ENCODE measurements at places on chromosomes 4 and X. TPM values are rescaled to one million over a fixed set of nuclear protein-coding genes. Genes with fewer than 3 reads are reported as not detected.

The CT83 gene
- not detected for total RNA-seq

GRCh38 chrX:110924871-110925270 is 129.3 kb upstream of the CHRDL1 start:
- H3K27ac ChIP-seq = no peak overlapping the region
- H3K36me3 ChIP-seq = no peaks in the 10 kb centered on the region
- no peak for DNase-seq
- H3K27me3 ChIP-seq = no peaks in the 10 kb centered on the region
- no peaks in the 10 kb centered on the region for H3K4me1 ChIP-seq

The NLGN3 gene
- not detected for total RNA-seq

DNA sequence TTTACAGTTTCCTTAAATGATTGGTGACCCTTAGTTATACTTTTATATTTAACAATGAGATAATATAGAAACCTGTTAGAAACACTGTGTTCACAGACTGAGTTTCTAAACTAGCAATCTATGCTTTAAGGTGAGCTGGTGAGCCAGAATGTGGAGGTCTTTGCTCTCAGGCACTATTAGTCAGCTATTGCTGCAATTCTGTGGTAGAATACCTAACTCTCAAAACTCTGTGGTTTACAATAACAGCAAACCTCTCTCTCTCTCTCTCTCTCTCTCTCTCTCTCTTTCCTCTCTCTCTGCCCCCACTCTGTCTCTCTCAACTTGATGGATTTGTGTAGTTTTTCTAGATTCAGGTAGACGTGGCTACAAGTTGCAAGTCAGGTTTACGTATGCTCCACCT is 17.6 kb upstream of the LCORL start:
- no peaks in the 10 kb centered on the region for H3K27me3 ChIP-seq
- no peak overlapping the region for H3K27ac ChIP-seq
- DNase-seq = no peak
- no peaks in the 10 kb centered on the region for H3K4me1 ChIP-seq

DNA sequence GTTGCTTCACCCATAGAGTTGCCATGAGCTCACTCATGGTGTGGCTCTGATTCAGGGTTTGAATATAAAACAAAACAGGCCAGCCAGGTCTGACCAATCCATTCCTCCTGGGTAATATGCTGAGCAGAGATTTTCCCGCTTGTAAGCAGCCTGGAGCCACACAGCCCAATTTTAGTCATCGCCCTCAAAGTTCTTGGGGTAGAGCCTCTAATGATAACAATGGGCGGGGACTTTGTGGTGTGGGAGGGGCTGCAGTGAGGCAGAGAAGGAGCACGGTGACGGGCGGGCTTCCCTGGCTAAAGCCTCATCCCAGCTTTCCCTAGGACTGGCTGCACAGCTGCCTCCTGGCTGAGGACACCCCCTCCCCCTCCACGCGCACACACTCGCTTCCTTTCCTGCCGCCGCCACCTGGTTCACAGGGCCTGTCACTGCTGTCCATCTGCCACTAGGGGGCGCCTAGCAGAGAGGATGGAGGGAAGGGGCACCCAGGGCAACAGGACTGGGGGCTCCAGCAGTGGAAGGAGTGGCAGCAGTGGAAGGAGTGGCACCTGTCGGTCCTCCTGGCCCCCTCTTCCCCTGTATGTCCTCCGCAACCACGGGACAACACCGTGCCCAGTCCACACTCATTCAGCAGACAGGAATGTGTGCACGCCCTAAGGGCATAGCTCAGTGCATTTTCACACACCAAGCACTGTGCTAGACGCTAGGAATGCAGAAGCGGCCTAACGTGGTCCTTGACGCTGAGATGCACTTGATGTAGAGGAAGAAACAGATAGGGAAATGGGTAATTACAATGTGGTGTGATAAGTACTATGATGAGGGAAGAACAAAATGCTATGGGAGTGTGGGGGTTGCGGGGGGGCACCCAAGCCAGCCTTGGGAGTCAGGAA is 26.8 kb downstream of the PRPS1 start:
- no peak overlapping the region for H3K4me3 ChIP-seq
- peaks cover 2% of the 10 kb centered on the region for H3K36me3 ChIP-seq
- H3K4me1 ChIP-seq = no peaks in the 10 kb centered on the region

DNA sequence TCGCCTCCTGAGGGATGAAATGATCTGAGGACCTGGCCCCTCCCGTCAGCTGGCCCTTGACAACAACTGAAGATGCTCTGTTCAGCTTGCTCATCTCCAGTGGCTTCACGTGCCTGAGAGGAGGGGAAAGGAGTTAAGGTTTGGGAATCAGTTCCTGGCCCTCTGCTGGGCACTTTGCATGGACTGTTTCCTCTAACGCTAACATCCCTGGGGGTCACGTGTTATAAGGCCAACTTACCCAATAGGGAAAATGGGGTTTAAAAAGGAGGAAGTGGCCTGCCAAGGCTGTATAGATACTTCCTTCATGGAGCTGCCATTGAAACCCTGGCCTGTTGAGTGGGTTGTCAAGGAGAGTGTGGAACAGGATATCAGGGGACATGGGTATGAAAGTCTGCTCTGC is 65.6 kb downstream of the OR13H1 start:
- DNase-seq = no peak
- no peaks in the 10 kb centered on the region for H3K4me1 ChIP-seq

DNA sequence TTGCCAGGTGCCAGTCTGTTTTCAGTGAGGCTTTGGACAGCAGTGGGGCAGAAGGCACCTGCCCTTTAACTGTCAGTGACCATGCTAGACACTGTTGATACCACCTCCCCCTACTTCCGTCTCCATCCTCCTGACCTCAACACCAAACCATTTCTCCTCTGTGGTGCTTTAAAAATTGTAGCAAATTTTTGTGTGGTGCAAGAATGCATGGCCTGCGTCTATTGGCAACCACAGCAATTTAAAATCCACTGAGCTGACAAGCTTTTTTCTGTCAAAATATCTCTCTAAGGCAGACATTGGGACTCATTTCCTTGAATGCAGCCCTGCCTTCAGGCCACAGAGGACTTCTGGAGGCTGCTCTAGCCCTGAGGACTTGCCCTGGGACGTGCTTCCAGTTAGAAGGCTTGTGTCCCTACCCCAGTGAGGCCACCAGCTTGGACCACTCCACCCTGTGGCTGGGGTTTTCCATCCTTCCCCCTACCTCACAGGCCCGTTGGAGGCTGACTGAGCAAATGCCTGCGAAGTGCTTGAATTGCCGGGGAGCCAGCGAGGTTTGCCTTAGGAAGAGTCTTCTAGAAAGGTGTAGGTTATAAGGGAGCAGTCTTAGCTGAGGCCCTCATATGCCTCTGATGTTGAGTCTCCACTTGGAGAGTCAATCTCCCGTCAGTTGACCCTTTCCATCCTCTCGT is 6.9 kb downstream of the PRRG3 start:
- DNase-seq = no peak
- H3K27ac ChIP-seq = no peak overlapping the region
- H3K27me3 ChIP-seq = no peaks in the 10 kb centered on the region
- H3K4me1 ChIP-seq = no peaks in the 10 kb centered on the region

The SLC34A2 gene
- total RNA-seq = not detected

GRCh38 chr4:39621582-39621981 is 17.1 kb downstream of the SMIM14 start:
- H3K4me1 ChIP-seq = peaks cover 57% of the 10 kb centered on the region
- no peaks in the 10 kb centered on the region for H3K36me3 ChIP-seq
- DNase-seq = peak; percentile 88
- H3K27me3 ChIP-seq = no peaks in the 10 kb centered on the region
- H3K4me3 ChIP-seq = no peak overlapping the region

GRCh38 chr4:53228036-53228435 is 137.8 kb downstream of the SCFD2 start:
- H3K4me3 ChIP-seq = no peak overlapping the region
- H3K27me3 ChIP-seq = no peaks in the 10 kb centered on the region
- H3K4me1 ChIP-seq = no peaks in the 10 kb centered on the region
- no peaks in the 10 kb centered on the region for H3K36me3 ChIP-seq

- H3K4me1 ChIP-seq = no peaks in the 10 kb centered on the region
- H3K36me3 ChIP-seq = peaks cover 5% of the 10 kb centered on the region
Measured at GRCh38 chrX:78124307-78124706, 15.1 kb downstream of the TAF9B start.

The CHRDL1 gene
- not detected for total RNA-seq

The DTHD1 gene
- not detected for total RNA-seq

DNA sequence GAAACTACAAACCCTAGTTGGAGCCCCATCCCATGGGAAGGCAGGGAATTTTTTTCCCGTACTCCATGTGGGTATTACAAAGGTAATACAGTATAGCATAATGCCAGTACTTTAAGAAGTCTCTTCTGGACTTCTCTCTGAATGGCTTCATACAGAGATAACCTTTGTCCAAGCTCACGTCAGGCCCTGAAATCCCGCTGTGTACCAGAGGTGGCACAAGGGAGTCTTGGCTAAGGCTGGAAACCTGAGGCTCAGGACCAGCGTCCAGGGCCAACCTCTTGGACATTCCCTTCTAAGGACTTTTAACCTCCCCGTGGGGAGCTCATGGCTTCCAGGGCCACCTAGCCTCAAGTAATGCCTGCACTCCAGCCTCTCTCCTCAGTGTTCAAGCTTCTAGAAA is 338.9 kb upstream of the FAM241A start:
- no peaks in the 10 kb centered on the region for H3K4me1 ChIP-seq
- H3K36me3 ChIP-seq = no peaks in the 10 kb centered on the region
- peak; percentile 21 for DNase-seq
- no peaks in the 10 kb centered on the region for H3K27me3 ChIP-seq
- H3K27ac ChIP-seq = no peak overlapping the region
- H3K4me3 ChIP-seq = no peak overlapping the region

The BEND2 gene
- not detected for total RNA-seq

DNA sequence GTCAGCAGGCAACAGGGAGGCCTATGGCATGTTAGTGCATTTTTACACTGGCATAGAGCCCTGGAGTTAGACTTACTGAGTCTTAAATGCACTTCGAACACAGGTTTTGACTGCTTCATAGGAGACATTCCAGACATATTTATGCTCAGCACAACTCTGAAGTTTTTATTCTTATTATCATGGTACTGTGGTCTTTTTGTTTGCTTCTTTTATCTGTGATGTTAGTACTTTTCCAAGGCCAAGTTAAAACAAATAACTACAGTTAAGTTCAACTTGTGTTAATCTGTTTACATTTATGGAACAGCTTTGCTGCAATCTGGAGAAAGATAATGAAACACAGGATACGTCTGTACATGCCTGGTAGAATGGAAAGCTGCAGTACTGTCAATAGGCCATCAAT is 76.5 kb downstream of the COL4A5 start:
- no peaks in the 10 kb centered on the region for H3K36me3 ChIP-seq
- peaks cover 43% of the 10 kb centered on the region for H3K4me1 ChIP-seq

- H3K27me3 ChIP-seq = no peaks in the 10 kb centered on the region
- DNase-seq = no peak
- H3K36me3 ChIP-seq = no peaks in the 10 kb centered on the region
- no peak overlapping the region for H3K27ac ChIP-seq
- H3K4me1 ChIP-seq = no peaks in the 10 kb centered on the region
Measured at GRCh38 chrX:110851780-110852179, 56.2 kb upstream of the CHRDL1 start.

DNA sequence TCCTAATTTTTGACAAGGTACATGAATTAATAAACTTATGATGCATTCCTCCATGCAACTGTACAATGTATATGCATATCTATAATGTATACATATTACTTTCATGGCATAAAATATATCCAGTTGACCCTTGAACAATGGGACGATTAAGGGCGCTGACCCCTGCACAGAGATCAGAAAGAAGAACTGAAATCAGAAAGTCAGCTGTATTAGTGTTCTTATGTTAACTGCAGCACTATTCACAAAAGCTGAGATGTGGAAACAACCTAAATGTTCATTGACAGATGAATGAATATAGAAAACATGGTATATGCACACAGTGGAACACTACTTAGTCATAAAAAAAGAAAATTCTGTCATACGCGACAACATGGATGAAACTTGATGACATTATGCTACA is 457.1 kb downstream of the GBA3 start:
- no peaks in the 10 kb centered on the region for H3K36me3 ChIP-seq
- no peak overlapping the region for H3K4me3 ChIP-seq
- no peaks in the 10 kb centered on the region for H3K4me1 ChIP-seq
- no peaks in the 10 kb centered on the region for H3K27me3 ChIP-seq
- H3K27ac ChIP-seq = no peak overlapping the region
- no peak for DNase-seq

The OPN1MW gene
- total RNA-seq = not detected

DNA sequence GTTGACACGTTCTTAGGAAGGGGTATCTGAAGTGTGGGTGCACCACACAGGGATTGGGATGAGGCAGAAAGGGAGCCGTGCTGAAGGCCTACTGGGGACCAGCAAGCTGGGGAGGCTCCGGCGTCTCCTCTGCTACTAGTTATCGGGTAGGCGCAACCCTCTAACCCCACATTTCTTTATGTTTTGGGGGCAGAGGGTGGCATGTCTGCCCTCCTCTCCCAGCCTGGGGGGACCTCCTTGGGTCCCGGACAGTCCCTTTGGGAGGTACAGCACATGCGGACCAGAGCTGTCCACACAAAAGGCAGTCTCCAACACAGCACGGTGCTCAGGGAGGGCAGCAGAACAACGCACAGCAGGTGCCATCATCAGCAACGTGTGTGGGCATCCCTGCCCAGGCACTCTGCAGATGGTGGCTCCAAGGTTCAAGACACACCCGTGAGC is 33.2 kb downstream of the WDR1 start:
- no peaks in the 10 kb centered on the region for H3K4me1 ChIP-seq
- H3K4me3 ChIP-seq = no peak overlapping the region
- no peak overlapping the region for H3K27ac ChIP-seq

The SLC49A3 gene
- 0.07 TPM for total RNA-seq

The DCHS2 gene
- not detected for total RNA-seq

The PPP3CA gene
- total RNA-seq = 13.2 TPM

The PNMA6F gene
- total RNA-seq = not detected

The KLHL4 gene
- 0.13 TPM for total RNA-seq

The IL21 gene
- not detected for total RNA-seq

GRCh38 chrX:118550792-118551191 is 55.2 kb downstream of the DOCK11 start:
- H3K27me3 ChIP-seq = no peaks in the 10 kb centered on the region
- no peak overlapping the region for H3K4me3 ChIP-seq
- H3K4me1 ChIP-seq = no peaks in the 10 kb centered on the region
- H3K27ac ChIP-seq = no peak overlapping the region

GRCh38 chr4:140857111-140857510 is 100.9 kb upstream of the TBC1D9 start:
- no peaks in the 10 kb centered on the region for H3K4me1 ChIP-seq
- H3K4me3 ChIP-seq = no peak overlapping the region
- H3K36me3 ChIP-seq = no peaks in the 10 kb centered on the region
- no peak overlapping the region for H3K27ac ChIP-seq
- 0 out of 3 replicates have a peak, but pooled peaks cover 9% of the 10 kb centered on the region for H3K27me3 ChIP-seq

GRCh38 chr4:13248621-13249298 is 235.4 kb downstream of the RAB28 start:
- no peaks in the 10 kb centered on the region for H3K27me3 ChIP-seq
- peak; percentile 13 for DNase-seq
- H3K36me3 ChIP-seq = no peaks in the 10 kb centered on the region
- peaks cover 13% of the 10 kb centered on the region for H3K4me1 ChIP-seq

DNA sequence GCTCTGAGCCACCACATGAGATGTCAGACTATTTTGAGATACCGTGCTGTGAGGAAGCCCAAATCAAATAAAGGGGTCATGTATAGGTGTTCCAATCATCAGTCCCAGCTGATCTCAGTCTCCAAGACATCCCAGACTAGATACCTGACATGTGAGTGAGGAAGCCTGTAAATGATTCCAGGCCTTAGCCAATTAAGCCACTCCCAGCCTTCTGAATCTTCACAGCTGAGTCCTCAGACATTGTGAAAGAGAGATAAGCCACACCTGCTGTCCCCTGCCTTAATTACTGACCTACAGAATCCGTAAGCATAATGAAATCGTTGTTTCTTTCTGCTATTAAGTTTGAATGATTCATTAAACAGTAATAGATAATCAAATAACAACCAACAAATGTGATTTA is 671.4 kb downstream of the ZNF674 start:
- H3K4me3 ChIP-seq = no peak overlapping the region
- H3K27ac ChIP-seq = no peak overlapping the region
- H3K36me3 ChIP-seq = no peaks in the 10 kb centered on the region
- H3K27me3 ChIP-seq = no peaks in the 10 kb centered on the region
- no peaks in the 10 kb centered on the region for H3K4me1 ChIP-seq
